Activated gamma-delta T cell (primary cell): ENCODE measurements at places on chromosomes 3 and 15.

GRCh38 chr3:57127891-57128518 is 37.1 kb downstream of the IL17RD start:
- DNase-seq: no peak

DNA sequence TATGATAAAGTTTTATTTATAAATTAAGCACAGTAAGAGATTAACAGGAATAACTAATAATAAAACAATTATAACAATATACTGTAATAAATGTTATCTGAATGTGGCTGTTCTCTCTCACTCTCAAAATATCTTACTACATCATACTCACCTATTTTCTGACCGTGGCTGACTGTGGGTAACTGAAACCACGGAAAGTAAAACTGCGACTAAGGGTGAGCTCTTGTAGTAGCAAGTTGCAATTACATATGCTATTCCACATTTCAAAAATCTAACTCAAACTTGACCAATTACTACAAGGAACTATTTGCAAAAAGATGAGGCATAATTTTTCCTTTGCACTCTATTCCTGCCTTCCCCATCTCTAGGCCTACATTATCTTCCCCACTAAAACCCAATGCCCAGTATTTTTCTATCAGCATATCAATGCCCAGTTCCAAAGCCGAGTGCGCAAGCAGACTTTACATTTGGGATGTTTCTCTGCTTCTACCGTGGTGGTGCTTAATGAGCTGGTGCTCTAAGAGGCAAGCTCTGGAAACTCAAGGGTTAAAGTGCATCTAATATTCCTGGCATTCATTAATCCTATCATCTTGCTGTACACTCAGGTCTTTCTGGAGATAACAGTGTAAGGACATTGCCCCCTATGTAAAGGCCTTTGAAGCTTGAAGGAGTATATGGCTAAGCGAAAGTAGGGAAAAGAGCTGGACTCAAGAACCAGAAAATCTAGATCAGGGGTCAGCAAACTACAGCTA is 6.7 kb downstream of the PCYT1A start:
- no peak for DNase-seq

- no peak for DNase-seq
These were observed 100.4 kb upstream of the SEMA6D start for GRCh38 chr15:47616876-47617275.

- DNase-seq: no peak
These were observed 280.8 kb downstream of the SHQ1 start for GRCh38 chr3:72567474-72567873.

DNA sequence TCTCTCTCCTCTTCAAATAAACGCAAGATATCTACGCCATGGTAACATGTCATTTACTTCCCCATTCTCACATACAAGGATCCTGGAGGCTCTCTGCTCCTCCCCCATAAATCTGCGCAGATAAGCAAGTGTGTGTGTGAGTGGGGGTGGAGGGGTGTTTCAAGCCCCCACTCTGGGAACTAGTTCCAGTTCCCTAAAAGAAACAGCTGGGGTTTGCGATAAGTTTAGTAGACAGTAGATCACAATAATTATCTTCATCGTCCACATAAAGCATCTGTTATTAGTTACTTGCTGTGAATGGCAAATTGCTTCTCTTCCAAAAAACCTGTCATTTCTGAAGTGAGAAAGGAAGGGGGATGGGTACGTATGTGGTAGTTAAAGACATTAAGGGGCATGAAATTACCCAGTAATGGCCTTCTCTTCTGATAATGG is 79.8 kb downstream of the RBPMS2 start:
- no peak for DNase-seq

GRCh38 chr3:98902351-98902740 is 851 bp upstream of the DCBLD2 start:
- DNase-seq: no peak

DNA sequence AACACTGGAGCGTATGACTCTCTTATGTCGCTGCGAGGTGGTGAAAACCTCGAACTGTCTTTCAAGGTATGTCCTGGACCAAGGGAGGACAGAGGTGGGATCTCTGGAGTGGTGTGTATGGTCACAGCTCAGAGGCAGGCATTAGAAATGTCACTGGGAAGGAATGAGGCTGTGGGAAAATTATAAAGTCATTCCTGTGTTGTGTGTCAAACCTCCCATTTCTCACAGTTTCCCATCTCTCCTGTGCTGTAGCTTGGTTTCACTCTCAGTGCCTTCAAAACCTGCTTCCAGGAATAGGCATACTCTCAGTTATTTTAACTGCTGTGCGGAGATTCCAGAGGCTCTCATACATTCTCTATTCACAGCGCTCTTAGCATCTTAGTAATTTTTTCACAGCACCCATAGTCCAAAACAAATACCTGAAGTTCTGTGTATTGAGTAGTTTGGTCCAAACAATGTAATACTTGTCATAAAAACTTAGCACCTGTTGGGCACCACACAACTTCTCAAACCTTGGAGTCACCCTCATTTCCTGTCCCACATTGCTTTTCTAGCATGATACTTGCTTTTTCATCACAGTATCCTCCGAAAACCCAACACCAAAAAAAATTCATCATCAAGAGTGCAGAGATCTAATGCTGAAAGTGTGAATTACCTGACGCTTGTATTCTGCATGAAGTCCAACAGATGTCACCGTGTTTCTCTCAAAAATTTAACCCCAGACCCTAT is 36.9 kb downstream of the GALNT15 start:
- no peak for DNase-seq

- no peak for DNase-seq
These were observed 7.2 kb downstream of the GLDN start for GRCh38 chr15:51348688-51349087.

DNA sequence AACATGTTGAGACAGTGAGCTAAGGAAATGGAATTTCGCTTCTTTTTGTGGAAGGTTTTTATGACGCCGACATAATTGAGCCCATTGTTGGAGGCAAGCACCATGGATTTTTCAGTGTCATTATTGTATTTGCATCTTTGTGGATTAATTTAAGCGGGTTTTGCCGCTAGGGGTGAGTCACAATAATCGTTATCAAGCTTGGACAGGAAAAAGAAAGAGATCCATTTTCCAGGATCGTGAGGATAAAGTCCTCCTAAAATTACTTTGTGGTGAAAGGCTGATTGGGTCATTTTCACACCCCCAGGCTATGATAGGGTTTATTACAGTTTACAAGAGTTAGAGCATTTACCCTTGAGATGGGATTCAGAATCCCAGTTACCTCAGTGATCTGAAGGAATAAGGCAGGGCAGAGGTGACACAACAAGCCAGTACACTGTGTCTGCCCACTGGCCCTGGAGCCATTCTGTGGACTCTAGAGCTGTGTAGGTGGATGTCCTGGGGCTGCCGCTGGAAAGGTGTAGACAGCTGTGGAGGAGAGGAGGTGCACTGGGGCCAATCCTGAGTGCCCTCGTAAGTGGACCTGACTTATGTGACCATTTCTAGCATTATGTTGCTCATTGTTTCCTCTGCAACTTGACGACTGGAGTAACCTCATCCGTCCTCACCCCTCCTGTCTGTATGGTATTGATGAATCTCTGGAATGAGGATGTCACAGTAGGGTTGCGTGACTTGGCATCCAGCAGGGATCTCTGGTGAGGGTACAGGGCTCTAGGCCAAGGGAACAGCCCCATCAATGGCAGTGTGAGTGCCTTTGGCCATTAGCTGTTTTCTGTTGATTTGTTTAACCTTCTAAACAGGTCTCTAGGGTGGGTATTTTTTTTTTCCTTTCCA is 370.1 kb downstream of the LRTM1 start:
- DNase-seq: no peak

DNA sequence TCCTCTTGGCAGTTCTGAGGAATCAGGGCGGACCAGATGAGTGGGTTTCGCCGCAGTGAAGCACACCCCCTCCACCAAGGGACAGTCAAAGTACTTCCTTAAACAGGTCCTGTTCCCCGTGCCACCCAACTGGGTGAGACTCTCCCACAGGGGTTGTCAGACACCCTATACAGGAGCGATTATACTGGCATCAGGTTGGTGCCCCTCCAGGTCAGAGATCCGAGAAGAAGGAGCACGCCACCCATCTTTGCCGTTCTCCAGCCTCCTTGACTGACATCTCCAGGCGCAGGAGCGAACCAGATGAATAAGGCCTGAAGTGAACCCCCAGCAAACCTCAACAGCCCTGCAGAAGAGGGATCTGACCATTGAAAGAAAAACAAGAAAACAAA is 108.1 kb upstream of the ZBTB20 start:
- no peak for DNase-seq

- no peak for DNase-seq
These were observed 15.1 kb upstream of the TOP2B start for GRCh38 chr3:25679642-25680302.

GRCh38 chr3:192090586-192090985 is 629.6 kb downstream of the PYDC2 start:
- no peak for DNase-seq

DNA sequence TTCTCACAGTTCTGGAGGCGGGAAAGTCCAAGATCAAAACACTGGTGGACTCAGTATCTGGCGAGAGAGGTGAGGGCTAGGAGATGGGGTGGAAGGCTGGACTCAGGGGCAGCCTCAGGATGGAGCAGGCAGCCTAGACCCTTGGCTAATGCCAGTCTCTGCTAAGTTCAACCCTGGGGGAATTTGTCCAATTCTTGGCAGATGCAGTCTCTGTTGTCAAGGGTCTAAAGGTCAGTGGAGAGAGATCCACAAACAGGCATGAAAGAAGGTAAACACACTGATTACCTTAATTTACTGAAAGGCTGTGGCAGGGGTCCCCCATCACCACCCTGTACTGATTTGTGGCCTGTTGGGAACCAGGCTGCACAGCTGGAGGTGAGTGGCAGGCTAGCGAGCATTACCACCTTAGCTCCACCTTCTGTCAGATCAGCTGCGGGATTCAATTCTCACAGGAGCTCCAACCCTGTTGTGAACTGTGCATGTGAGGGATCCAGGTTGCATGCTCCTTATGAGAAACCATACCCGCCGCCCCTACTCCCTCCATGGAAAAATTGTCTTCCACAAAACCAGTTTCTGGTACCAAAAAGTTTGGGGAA is 32.5 kb upstream of the RHCG start:
- DNase-seq: no peak

DNA sequence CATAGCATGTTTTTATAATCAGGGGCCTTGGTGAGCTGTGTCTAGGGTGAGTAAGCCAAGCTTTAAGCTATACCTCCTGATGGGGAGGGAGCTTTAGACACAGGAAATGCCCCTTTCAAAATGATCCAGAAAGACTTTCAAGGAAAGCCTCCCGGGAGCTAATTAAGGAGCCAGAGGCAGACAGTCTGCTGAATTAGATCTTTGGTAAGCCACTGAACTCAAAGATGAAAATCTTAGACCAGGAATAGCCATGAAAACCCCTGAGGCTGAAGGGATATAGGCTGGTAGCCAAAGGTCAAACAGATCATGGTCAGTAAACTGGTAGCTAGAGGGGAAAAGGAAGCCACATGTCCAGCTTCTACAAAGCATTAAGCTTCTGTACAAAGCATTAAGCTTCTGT is 42.7 kb upstream of the GAP43 start:
- no peak for DNase-seq

DNA sequence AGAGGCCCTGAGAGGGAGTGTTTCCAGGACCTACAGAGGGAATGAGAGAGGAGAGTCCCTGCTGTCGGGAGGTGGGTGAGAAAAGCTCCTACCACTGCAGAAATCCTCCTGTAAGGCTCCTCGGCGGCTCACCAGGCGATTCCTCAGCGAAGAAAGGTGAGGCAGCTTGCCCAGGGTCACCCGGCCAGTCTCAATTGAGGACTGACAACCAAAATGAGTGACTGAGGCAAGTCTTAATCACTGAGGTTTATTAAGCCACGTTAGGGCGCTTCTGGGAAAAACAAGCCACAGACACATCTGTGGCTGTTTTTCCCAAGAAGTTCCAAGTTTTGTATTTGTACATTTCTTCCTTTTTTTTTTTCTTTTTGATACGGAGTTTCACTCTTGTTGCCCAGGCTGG is 48.5 kb downstream of the ZDHHC19 start:
- DNase-seq: no peak

DNA sequence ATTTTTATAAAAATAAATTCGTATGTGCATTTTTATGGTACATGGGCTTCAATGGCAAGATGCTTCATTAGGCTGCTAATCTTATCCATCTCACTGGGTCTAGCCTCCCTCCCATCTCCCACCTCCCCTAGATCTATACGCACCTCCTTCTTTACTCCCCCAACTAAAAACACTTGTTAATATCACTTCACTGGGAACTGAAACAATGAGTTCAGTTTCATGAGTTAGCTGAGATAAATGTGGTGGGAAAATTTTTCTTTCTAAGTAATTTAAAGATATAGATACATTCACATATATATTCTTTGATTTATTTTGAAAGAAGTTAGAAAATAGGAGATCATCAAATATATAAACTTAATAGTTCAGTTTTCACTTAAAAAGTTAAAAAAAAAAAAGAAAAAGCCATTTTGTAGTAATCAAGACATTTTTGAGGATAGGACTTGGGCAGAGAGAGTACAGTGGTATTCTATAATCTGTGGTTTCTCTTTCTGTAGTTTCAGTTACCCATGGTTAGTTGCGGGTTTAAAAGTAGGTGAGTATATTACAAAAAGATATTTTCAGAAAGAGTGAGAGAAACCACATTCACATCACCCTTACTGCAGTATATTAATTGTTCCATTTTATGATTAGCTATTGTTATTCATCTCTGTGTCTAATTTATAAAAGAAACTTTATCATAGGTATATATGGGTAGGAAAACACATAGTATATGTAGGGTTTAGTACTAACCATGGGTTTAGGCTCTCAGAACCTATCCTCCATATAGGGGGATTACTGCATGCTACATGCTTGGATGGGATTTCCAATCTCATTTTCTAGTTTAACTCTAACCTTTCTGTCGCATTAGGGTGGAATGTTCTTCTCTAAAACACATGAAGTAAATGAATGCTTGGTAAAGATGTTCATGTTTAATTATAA is 316.0 kb upstream of the CBLB start:
- DNase-seq: no peak

- DNase-seq: no peak
These were observed 95.9 kb downstream of the SLC49A4 start for GRCh38 chr3:122890720-122891220.

DNA sequence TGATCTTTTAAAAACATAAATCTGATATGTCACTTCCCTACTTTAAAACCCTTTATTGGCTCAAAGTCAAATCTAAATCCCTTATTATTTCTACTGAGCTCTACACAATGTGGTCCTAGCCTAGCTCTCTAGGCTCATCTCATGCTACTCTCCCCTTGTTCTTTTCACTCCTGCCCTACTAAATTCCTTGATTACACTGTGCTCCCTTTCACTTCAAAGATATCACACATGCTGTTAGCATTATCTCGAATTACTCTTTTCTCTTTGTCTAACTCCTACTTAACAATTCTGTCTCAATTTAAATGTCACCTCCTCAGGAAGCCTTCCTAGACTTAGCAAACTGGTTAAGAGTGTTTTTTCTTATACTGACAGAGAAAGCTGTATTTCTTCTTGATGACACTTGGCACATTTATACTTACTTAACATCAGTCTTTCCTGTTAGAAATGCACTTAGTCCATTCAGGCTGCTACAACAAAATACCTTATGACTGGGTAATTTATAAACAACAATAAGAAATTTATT is 102.0 kb downstream of the SCAPER start:
- DNase-seq: no peak

DNA sequence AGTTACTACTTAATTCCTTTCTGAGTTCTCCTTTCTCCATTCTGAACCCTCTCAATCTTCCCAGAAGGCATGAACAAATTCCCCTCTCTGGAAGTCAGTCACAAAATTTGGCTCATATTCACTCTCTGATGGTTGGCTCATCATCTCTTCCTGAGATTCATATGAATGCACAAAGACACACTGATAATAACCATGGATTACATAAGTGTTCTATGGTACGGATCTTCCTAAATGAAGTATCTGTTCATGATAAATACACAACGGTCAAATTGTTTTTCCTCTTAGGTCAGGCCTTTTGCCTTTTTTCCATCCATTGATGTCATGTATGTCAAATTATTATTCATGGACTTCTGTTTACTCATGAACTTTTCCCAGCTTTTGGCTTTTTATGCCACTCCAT is 162.6 kb downstream of the P2RY1 start:
- DNase-seq: no peak
